ENCODE measurements at places on chromosomes 5 and 9.
A peak's percentile ranks its signal among the peaks of the same experiment; 100 is the strongest.

- no peak for DNase-seq
These were observed 38.6 kb upstream of the TESK1 start for GRCh38 chr9:35566417-35566816.

- DNase-seq = no peak
These were observed 323.6 kb upstream of the PRR16 start for GRCh38 chr5:120140501-120140900.

DNA sequence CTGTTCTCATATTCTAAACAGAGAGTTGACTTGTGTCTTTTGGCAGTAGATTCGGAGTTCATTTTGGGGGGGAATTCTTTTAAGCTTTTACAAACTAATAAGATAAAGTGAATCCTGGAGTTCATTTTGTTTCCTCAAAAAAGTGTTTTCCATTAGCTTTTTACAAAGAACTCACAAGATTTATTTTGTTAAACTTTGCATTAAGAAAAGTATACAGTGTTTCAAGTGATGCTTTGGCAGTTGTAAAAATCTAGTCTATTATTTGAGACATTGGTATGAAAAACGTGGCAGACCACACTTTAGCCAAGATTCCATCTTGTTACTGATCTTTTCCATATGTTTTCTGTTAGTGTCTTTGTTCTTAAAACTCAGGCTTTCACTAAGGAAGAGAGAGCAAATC lies 1.2 kb upstream of the OMD start:
- DNase-seq = no peak

- no peak for DNase-seq
These were observed 3.2 kb upstream of the MAP3K1 start for GRCh38 chr5:56812110-56812509.

GRCh38 chr9:127095411-127095810 lies 27.0 kb downstream of the ANGPTL2 start:
- no peak for DNase-seq

- no peak for DNase-seq
These were observed 10.4 kb upstream of the F2R start for GRCh38 chr5:76705574-76705973.

GRCh38 chr5:29079771-29080170 lies 2041.4 kb upstream of the CDH9 start:
- DNase-seq = no peak

GRCh38 chr9:21160178-21160577 lies 6.3 kb downstream of the IFNA21 start:
- peak; percentile 17 for DNase-seq

DNA sequence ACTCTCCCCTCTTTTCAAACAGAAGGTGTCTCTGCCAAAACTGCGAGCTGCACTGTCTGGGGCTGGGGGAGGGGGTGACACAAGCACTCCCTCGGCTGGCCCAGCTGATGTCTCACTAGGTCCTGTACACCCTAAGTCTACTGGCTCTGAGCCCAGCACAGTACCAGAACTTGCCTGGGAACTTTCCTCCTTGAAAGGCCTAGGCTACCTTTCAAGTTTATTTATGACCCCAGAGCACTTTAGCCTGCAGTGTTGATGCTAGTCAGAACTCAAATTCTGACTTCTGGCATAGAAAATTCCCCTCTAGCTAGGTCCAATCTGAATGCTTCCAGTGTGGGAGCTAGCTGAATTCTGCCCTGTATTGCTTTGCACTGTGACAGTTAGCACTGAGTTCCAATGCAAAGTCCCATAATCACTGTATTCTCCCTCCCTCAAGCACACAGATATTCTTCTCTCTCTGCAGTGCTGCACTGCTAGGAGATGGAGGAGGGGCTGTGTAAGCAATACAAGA lies 10.5 kb downstream of the LURAP1L start:
- no peak for DNase-seq

GRCh38 chr5:123429221-123429954 lies 6.2 kb upstream of the CEP120 start:
- DNase-seq = no peak

DNA sequence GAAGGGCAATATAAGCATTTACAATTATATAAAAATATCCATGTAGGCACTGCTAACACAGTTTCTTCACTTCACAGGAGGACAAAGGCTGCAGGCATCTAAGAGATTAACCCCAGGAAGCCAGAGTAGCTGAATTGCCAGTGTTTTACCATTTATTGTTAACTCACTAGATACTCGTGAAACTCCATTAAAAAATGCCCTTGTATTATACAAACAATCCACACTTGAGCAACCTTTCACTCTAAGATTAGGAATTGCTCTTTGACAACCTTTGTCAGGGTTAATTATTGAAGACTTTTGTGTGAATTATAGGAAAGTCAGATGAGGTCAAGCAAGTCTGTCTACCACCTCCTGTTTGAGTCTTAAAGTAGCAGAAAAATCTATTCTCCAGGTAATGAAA lies 317.8 kb downstream of the ADGRV1 start:
- no peak for DNase-seq

DNA sequence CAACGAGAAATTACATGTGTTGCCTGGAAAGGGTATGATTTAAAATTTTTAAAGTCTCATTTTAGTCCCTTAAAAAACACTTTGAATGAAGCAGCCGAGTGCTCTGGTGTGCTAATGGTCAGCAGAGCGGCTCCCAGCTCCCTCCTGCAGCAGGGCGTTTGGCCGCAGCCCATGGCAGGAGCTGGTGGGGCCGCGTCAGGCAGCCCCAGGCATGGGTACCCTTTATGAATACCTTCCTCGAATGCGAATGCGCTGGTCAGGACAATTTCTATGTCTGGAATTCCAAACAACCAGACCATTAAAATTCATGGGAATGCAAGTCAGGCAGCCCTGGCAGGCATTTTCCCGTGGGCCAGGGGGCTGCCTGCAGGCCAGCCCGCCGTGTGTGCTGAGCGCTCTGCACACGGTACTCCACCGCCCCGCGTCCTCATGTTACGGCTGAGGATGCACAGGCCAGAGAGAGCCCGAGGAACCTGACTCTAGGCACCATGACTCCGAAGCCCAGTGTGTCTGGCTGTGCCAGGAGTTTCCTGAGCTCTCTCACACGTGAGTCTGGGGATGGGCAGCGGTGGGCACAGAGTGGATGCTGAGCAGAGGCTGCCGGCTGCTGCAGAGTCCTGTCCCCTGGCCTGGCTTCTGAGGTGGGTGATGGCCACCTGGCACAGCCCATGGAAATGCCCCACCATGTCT lies 123.7 kb downstream of the WNK2 start:
- no peak for DNase-seq

GRCh38 chr5:132556153-132556762 lies 519 bp upstream of the RAD50 start:
- DNase-seq = no peak

GRCh38 chr9:70170151-70170790 lies 88.5 kb upstream of the SMC5 start:
- DNase-seq = no peak

DNA sequence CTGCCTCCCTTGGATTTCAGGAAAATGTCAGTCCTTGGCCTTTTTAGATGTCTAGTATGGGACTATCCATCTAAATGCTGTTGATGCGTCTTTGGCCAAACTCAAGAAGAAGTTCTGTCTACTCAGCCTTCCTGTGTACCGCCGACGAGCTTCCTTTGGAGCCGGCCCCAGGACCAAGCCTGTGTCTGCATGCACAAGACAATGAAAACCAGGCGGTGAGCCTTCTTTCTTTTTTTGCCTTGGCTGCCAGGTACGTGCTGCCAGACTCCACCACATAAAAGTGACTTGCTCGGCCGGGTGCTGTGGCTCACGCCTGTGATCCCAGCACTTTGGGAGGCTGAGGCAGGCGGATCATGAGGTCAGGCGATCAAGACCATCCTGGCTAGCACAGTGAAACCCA lies 6.0 kb upstream of the NEURL1B start:
- no peak for DNase-seq

GRCh38 chr5:112122353-112122752 lies 296.7 kb downstream of the EPB41L4A start:
- no peak for DNase-seq

- DNase-seq = peak; percentile 55
These were observed 9.9 kb downstream of the ZBED3 start for GRCh38 chr5:77076961-77077828.

DNA sequence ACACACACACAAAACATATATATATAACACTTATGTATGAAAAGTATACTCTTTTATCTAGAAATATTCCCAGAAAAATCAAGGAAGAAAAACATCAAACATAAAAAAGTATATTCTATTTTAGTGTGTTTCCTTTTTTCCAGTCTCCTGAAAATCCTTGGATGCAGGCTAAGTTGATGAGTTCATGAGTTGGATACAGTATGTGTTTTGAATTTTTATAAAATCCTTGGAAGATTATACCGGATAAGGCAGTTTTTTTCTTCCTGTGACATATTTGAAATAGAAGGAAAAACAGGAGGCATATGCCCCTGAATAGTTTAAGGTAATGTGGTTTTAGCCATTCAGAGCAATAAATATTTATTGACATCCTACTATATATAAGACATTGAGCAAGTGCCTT lies 203.6 kb downstream of the SNX18 start:
- no peak for DNase-seq

GRCh38 chr9:37429441-37430285 lies 7.2 kb downstream of the GRHPR start:
- DNase-seq = no peak

GRCh38 chr5:124698770-124699169 lies 47.7 kb downstream of the ZNF608 start:
- DNase-seq = no peak
